Aortic smooth muscle cell (primary cell): ENCODE measurements at places on chromosomes 13 and 19. TPM values are rescaled to one million over a fixed set of nuclear protein-coding genes. Genes with fewer than 3 reads are reported as not detected.

Gene ANKLE1
- total RNA-seq: 0.13 and 0.19 TPM in 2 replicates

Gene RASGRP4
- not detected in 2 replicates for total RNA-seq

Gene CGB7
- total RNA-seq: not detected in 2 replicates

Gene TEX26
- 0.25 TPM in 1 of 2 replicates, not detected in the other for total RNA-seq

Gene PLK5
- not detected in 2 replicates for total RNA-seq

Gene ZNF576
- 8.3 and 9.1 TPM in 2 replicates for total RNA-seq

Gene SHD
- total RNA-seq: not detected in 2 replicates

Gene LRP3
- 29.0 and 36.1 TPM in 2 replicates for total RNA-seq

Gene NDUFB7
- 315 and 451 TPM in 2 replicates for total RNA-seq

Gene NLRP5
- total RNA-seq: not detected in 2 replicates

Gene ACTMAP
- total RNA-seq: 0.53 and 0.56 TPM in 2 replicates

Gene LILRA1
- total RNA-seq: not detected in 2 replicates

Gene SGCG
- 0.56 TPM in 1 of 2 replicates, not detected in the other for total RNA-seq

Gene TUBA3C
- total RNA-seq: not detected in 2 replicates

Gene SOHLH2
- total RNA-seq: 0.93 and 1.7 TPM in 2 replicates

Gene GRIN2D
- total RNA-seq: under 0.01 and 0.12 TPM in 2 replicates

Gene MYO1F
- total RNA-seq: 0.13 and 0.19 TPM in 2 replicates

Gene P2RY11
- 1.2 and 1.3 TPM in 2 replicates for total RNA-seq

Gene NFIX
- total RNA-seq: 85.9 and 137 TPM in 2 replicates

Gene NKPD1
- total RNA-seq: 0.06 and 0.26 TPM in 2 replicates

Gene CCDC122
- 2.4 and 4.5 TPM in 2 replicates for total RNA-seq

Gene ZNF66
- total RNA-seq: 1.2 and 2.0 TPM in 2 replicates

Gene ZNF626
- 9.5 and 12.4 TPM in 2 replicates for total RNA-seq

Gene PCP2
- total RNA-seq: not detected in 2 replicates

Gene IGFL3
- not detected in 2 replicates for total RNA-seq

Gene SIGLECL1
- not detected in 2 replicates for total RNA-seq

Gene METTL21C
- total RNA-seq: not detected in 2 replicates

Gene LGI4
- 0.06 and 0.13 TPM in 2 replicates for total RNA-seq

Gene SPRED3
- total RNA-seq: 6.8 and 6.9 TPM in 2 replicates

Gene MAP3K10
- 5.8 and 7.3 TPM in 2 replicates for total RNA-seq

Gene ZNF611
- 11.3 and 11.6 TPM in 2 replicates for total RNA-seq

Gene CEACAM8
- total RNA-seq: not detected in 2 replicates

Gene TRIM28
- 241 and 323 TPM in 2 replicates for total RNA-seq

Gene CKM
- 0.06 TPM in 1 of 2 replicates, not detected in the other for total RNA-seq

Gene HIF3A
- total RNA-seq: 0.40 and 1.1 TPM in 2 replicates

Gene KIR3DL1
- total RNA-seq: not detected in 2 replicates

Gene ZNF726
- 1.5 and 2.8 TPM in 2 replicates for total RNA-seq

Gene OVOL3
- total RNA-seq: not detected in 2 replicates

Gene SHC2
- total RNA-seq: 0.13 TPM in 1 of 2 replicates, not detected in the other

Gene PSG2
- not detected in 2 replicates for total RNA-seq

Gene TMEM59L
- 3.1 and 4.0 TPM in 2 replicates for total RNA-seq

Gene ZNF554
- 3.0 and 3.3 TPM in 2 replicates for total RNA-seq

Gene KCNJ14
- total RNA-seq: 0.25 and 0.26 TPM in 2 replicates

Gene C5AR1
- under 0.01 and 0.62 TPM in 2 replicates for total RNA-seq

Gene SYDE1
- total RNA-seq: 19.3 and 19.8 TPM in 2 replicates

Gene DAND5
- 0.12 and 0.13 TPM in 2 replicates for total RNA-seq

Gene GRK1
- total RNA-seq: not detected in 2 replicates

Gene IL4I1
- 0.13 and 0.56 TPM in 2 replicates for total RNA-seq

Gene FGF14
- total RNA-seq: 0.13 and 0.25 TPM in 2 replicates

Gene VSTM2B
- total RNA-seq: not detected in 2 replicates

Gene PTH2
- not detected in 2 replicates for total RNA-seq

Gene ZNF93
- total RNA-seq: 1.8 and 2.0 TPM in 2 replicates
